Activated naive CD8-positive, alpha-beta T cell treated with anti-CD3 and anti-CD28 coated beads for 36 hours (primary cell): ENCODE measurements at places on chromosomes 1 and 21. TPM values are rescaled to one million over a fixed set of nuclear protein-coding genes. Genes with fewer than 3 reads are reported as not detected.

Gene KCNA3
- total RNA-seq: 17.5 TPM

GRCh38 chr1:8752411-8752810 is 65.0 kb downstream of the RERE start:
- DNase-seq: no peak

Gene GDAP2
- total RNA-seq: 21.3 TPM

GRCh38 chr1:107140703-107141490 is at the start of gene NTNG1:
NTNG1 (plus strand) TSS chr1:107141039.
- peak; percentile 32 for DNase-seq

Gene CLDN17
- total RNA-seq: not detected

DNA sequence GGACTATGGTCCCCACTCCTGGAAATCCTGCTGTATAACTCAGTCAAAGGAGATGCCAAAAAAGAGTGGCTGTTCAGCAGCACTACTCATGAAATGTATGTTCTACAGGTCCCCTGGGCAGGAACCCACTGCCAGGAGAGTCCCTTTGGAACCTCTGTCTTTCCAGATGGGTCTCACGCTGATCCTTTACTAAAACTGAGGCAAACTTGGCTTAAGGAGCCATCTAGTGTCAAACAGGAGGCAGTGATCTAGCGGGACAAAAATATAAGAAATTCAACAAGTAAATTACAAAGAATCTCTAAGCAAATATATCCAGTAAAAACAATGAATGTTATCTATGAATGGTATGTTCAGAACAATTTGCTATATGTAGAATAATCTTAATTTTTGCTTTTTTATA is 80.5 kb upstream of the PRMT6 start:
- no peak for DNase-seq

Gene SLC35A3
- total RNA-seq: 15.8 TPM

Gene ELF3
- total RNA-seq: not detected

Gene OPRD1
- total RNA-seq: 0.02 TPM

GRCh38 chr1:184033711-184034167 is 3.8 kb downstream of the COLGALT2 start:
- no peak for DNase-seq

GRCh38 chr1:90318431-90318830 is 323.5 kb downstream of the ZNF326 start:
- DNase-seq: no peak

GRCh38 chr21:34372321-34372720 is 3.0 kb upstream of the SMIM11 start:
- no peak for DNase-seq

Gene KCND3
- total RNA-seq: not detected

DNA sequence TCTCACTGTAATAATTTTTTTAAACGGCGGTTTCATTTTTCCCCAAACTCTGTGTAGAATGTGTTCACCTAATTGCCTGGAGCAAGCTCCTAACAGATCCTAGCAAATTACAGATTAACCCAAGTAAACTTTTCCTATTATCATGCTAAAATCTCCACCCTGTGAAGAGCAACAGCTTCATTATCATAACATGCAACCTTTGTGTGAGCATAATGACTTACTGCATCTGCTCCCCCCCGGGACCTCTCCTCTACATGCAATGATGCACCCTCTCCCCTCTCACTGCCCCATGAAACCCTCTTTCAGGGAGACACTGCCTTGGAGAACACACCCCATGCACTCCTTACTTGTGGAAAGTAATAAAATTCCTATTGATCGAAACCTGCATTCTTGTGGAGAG is 717.0 kb upstream of the TMPRSS15 start:
- no peak for DNase-seq

DNA sequence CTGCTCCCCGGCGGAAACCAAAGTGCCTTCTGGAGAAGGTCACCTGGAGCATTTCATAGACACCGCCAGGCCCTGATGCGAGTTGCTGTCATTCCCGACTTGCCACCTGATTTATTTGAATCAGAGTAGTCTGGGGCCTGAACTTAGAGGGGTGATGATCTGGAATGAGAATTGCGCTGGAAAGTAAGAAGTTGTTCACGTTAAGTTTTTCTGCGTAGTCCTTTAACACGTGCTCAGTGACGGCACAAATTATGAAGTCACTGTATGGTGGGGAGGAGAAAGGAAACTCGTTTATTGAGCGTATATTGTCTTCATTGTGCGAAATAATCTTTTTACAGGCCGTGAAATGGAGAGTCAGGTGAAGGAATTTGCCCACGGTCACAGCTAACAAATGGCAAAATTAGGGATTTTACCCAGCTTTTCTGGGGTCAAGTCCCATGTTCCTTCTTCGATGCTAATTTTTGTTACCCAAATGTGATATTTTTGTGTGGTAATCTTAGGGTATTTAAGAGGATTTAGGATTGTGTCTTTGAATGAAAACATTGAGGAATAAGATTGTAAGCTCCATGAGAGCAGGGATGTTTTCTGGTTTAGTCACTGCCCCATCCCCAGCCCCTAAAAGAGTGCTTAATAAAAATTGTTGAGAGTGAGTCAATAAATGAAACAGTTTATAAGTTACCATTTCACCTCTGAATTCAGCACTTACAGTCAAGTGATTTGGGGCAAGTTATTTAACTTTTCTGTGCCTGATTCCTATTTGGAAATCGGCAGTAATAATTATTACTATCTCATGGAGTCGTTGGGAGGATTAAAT is 46.4 kb upstream of the NBL1 start:
- DNase-seq: no peak
